ENCODE measurements at places on chromosomes 1 and 21. TPM values are rescaled to one million over a fixed set of nuclear protein-coding genes. Genes with fewer than 3 reads are reported as not detected.

NCF2 gene
- not detected for total RNA-seq

IVL gene
- 1.1 TPM for total RNA-seq

SYTL1 gene
- total RNA-seq: 0.23 TPM

RNF207 gene
- total RNA-seq: 57.0 TPM
